ENCODE measurements at places on chromosomes 4 and X. TPM values are rescaled to one million over a fixed set of nuclear protein-coding genes. Genes with fewer than 3 reads are reported as not detected.

The RS1 gene
- total RNA-seq: not detected

The CENPVL1 gene
- total RNA-seq: not detected

The CTAG1A gene
- total RNA-seq: not detected

The MAGEE2 gene
- not detected for total RNA-seq

The RTL5 gene
- 2.9 TPM for total RNA-seq

The BMPR1B gene
- total RNA-seq: 0.73 TPM

The SLC2A9 gene
- total RNA-seq: 1.6 TPM

The PCSK1N gene
- 0.49 TPM for total RNA-seq

The TLL1 gene
- total RNA-seq: 1.5 TPM

The CFAP99 gene
- not detected for total RNA-seq

The PRDM8 gene
- total RNA-seq: 32.8 TPM

The FAT1 gene
- total RNA-seq: 334 TPM

The TEX13C gene
- total RNA-seq: not detected

The SERPINA7 gene
- total RNA-seq: not detected

The FDCSP gene
- total RNA-seq: not detected

The ABLIM2 gene
- total RNA-seq: 0.12 TPM

The RASGEF1B gene
- total RNA-seq: 0.16 TPM

The GLUD2 gene
- total RNA-seq: 2.9 TPM

The ASB12 gene
- not detected for total RNA-seq

The TLR3 gene
- total RNA-seq: 9.9 TPM

The INTU gene
- total RNA-seq: 13.1 TPM

The IL21 gene
- total RNA-seq: not detected

The JAKMIP1 gene
- not detected for total RNA-seq

The IBSP gene
- 0.16 TPM for total RNA-seq

The SPANXN3 gene
- not detected for total RNA-seq

The IL13RA2 gene
- 5.7 TPM for total RNA-seq

The PHOX2B gene
- total RNA-seq: not detected

The CENPVL2 gene
- total RNA-seq: not detected

The TMEM33 gene
- total RNA-seq: 43.8 TPM

The GRIA3 gene
- 69.1 TPM for total RNA-seq

The NR0B1 gene
- total RNA-seq: not detected

The SYTL4 gene
- 2.6 TPM for total RNA-seq

The NXF3 gene
- not detected for total RNA-seq

The TASL gene
- not detected for total RNA-seq

The C4orf51 gene
- not detected for total RNA-seq

The NWD2 gene
- total RNA-seq: not detected

The ZNF157 gene
- not detected for total RNA-seq

The BEX3 gene
- 139 TPM for total RNA-seq

The HAND2 gene
- 0.49 TPM for total RNA-seq
